ENCODE measurements at places on chromosomes 7 and 10.

- DNase-seq, result no peak
Observed at GRCh38 chr10:49165259-49165658, 22.9 kb downstream of the TMEM273 start.

DNA sequence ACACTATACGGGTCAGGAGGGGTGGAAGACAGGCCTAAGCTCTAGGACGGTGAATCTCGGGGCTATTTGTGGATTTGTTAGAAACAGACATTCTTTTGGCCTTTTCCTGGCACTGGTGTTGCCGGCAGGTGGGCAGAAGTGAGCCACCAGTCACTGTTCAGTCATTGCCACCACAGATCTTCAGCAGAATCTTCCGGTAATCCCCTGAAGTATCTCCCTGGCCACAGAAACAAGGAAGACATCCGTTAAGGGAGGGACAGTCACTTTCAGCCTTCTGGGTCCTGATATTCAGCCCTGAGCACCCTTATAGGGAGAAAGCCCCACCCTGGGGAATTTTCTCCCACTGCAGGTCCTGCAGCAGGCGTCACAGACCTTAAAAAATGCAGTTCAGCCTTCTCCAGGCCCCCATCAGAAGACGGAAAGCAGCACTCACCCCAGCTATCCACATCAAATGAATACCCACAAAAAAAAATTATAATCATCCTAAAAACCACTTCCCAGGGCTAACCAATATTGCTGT lies 23.2 kb downstream of the PLAC9 start:
- no peak for DNase-seq

GRCh38 chr10:37754538-37755323 lies 102.7 kb downstream of the ZNF248 start:
- DNase-seq, result no peak

GRCh38 chr10:114920459-114920858 lies 17.5 kb upstream of the TRUB1 start:
- no peak for DNase-seq

- DNase-seq, result no peak
Observed at GRCh38 chr10:46558392-46559185, 2.1 kb upstream of the GPRIN2 start.

- DNase-seq, result no peak
Observed at GRCh38 chr7:55374213-55374612, 9.1 kb downstream of the LANCL2 start.

GRCh38 chr7:158452331-158452730 lies 135.3 kb downstream of the PTPRN2 start:
- DNase-seq, result no peak

DNA sequence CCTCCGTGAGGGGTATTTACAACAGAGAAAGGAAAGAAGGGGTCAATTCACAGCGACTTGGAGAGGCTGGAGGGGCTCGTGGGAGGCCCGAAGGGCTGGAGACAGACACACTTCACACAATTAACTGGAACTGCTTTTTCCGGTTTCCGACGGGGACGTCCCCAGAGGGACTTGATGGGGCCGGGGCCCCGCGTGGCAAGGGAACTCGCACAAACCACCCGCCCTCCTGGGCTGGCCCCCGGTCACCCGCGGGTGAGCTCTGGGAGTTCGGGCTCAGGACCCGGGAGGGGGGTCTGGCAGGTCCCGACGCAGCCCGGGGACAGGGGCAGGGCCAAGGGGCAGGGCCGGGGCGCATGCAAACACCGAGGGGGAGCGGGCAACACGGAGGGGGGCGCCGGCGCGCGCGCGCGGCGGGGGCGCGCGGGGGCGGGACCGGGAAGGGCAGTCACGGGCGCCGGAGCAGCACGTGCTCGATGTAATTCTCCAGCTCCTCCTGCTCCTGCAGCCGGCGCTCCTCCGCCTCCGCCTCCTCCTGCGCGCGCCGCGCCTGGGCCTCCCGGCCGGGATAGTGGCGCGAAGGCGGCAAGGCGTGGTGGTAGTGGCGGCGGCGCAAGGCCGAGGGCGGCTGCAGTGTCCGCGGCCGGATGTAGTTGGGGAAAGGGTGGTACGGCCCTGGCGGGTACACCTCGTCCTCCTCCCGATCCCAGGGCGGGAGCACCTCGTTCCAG lies 2.7 kb downstream of the VGF start:
- no peak for DNase-seq

GRCh38 chr10:29099001-29099400 lies 189.9 kb upstream of the LYZL1 start:
- no peak for DNase-seq

GRCh38 chr10:131735577-131735976 lies 165.2 kb upstream of the PPP2R2D start:
- no peak for DNase-seq

- DNase-seq, result peak; percentile 79
Observed at GRCh38 chr10:119542988-119543813, 682 bp upstream of the RGS10 start.

GRCh38 chr7:37784015-37784414 lies 64.4 kb upstream of the NME8 start:
- no peak for DNase-seq

DNA sequence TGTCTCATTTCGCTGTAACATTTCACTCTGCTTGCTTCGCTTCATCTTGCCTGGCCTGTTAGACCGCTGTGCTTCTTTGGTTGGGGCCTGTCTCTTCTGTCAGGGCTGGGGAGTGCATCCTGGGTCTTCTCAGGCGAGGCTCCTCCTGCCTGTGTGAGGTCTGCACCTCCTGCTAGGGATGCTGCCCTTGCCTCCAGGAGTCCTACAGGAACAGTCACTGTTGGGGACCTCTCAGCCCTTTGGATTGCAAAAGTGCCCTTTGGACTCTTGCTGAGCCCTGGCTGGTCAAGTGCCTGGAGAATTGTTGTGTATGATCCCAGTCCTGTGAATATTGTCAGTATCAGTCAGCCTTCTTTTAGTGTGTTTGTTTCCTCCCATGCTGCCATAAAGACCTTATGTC lies 84.1 kb downstream of the MDFIC start:
- DNase-seq, result no peak

DNA sequence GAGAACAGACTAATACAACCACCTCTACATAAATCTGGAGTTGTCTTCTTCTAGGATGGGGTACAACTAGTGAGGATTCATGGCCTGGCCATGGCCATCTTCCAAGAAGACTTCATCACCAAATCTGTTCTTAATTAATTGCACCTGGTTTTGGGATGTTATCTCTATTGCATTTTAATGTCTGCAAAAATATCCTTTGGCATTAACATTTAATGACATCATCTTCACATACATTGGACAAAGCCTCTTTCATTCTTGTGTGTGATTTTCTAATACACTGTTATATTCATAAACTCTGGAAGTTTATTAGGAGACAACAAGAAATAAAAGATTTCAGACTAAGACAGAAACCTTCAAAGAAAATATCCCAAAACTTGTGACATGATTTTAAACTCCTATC lies 124.2 kb upstream of the ABCB5 start:
- no peak for DNase-seq

- DNase-seq, result no peak
Observed at GRCh38 chr10:6202098-6202683, 541 bp upstream of the PFKFB3 start.

- DNase-seq, result no peak
Observed at GRCh38 chr10:36504758-36505157, 620.6 kb upstream of the ANKRD30A start.

- DNase-seq, result no peak
Observed at GRCh38 chr7:96304573-96304972, 17.3 kb downstream of the SLC25A13 start.

DNA sequence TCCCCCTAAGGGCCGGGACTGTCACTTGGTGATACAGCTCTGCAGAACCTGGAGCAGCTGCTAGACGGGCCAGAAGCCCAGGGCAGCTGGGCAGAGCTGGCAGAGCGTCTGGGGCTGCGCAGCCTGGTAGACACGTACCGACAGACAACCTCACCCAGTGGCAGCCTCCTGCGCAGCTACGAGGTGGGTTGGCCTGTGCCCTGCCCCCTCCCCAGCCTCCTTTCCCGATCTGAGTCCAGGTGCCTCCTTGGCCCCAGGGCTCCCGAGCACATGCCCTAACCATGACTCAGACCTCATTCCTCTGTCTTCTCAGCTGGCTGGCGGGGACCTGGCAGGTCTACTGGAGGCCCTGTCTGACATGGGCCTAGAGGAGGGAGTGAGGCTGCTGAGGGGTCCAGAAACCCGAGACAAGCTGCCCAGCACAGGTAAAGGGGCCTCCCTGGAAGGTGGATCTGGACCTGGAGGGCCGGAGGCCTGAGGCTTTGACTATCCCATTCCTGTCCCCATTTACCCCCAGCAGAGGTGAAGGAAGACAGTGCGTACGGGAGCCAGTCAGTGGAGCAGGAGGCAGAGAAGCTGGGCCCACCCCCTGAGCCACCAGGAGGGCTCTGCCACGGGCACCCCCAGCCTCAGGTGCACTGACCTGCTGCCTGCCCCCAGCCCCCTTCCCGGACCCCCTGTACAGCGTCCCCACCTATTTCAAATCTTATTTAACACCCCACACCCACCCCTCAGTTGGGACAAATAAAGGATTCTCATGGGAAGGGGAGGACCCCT lies 6.4 kb downstream of the NFKB2 start:
- no peak for DNase-seq

DNA sequence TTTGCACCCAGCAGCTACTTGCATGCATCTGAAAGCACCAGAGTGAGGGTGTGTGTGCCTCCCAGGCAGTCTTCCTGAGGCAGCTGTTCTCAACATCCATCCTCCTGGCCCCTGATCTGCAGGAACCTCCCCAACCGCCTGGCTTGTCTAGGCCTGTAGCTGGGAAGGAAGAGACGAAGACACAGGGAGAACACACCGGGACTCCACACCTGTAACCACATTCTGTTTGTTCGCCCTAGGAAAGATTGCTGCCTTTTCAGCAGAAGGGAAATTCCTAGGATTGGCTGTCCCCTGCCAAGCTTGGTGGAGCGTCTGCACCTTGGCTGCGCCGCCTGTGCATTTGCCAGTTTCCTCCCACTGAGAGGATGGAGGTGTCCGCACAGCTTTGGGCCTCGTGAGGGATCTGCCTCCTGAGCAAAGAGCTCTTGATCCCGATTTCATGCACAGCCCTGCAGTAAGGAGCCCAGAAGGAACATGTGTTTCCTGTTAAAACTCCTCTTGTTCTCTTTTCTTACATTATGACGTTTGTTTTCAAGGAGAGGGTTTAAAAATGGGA lies 154.6 kb downstream of the TPST1 start:
- DNase-seq, result peak; percentile 10

DNA sequence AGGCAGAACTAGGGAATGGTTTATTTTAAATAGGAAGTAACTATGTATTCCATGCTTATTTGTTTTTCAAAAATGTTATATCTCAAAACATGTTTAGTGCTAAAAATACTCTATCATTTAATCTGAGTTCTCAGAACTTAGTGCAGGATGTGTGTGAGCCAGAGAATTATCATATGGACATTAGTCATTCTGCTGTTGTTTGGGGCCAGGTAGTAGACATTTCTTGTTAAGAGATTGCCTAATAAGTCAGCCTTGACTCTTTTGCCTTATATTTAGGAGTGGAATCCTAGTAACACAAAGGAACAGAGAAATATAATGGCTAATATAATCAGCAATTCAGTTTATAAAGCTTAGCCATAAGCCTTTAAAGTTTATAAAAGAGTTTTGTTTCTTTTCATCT lies 149.8 kb downstream of the CCSER2 start:
- DNase-seq, result no peak

- no peak for DNase-seq
Observed at GRCh38 chr7:43118313-43118712, 5.9 kb downstream of the HECW1 start.

DNA sequence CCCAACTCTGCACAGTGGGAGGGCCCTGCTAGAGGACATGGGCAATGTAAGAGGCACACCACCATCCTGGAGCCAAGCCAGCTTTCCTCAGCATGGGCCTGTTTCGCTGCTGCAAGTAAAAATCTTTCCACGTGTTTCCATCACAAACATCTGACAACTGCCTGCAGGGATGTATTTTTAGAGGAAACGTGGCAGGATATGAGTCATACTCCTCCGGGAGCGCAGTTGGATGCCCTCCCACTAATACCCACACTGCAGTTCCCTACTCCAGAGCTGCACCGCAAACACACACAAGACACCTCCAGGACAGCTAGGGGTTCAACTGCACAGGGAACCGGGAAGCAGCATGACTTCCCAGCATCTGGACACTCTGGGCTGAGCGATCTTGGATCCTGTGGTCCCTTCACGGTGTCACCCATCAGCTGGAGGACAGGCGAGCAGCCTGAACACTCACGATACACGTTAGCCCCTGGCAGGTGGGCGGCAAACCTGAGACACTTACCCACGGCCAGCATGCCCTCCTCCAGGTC lies 26.1 kb downstream of the PLAC9 start:
- peak; percentile 61 for DNase-seq

DNA sequence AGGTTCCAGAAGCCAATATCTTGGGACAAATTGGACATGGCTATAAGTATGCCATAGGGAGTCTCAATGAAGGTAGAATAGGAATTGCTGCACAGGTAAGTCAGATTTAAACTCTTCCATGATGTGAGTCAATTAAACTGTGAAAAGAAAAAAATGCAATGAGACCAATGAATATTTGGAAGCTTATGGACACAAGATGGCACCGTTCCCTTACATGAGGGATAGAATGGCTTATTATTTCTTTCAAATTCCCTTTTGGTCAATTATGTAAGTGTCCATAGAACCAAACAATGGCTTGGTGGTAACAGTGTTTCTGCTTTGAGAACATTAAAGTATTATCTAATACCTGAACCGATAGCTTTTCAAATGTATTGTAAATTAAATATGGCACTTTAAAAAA lies 35.6 kb downstream of the ACADSB start:
- DNase-seq, result no peak

- DNase-seq, result no peak
Observed at GRCh38 chr7:101550641-101551541, 78.2 kb downstream of the MYL10 start.

- DNase-seq, result peak; percentile 94
Observed at GRCh38 chr10:103800789-103801540, 54.4 kb downstream of the SH3PXD2A start.

DNA sequence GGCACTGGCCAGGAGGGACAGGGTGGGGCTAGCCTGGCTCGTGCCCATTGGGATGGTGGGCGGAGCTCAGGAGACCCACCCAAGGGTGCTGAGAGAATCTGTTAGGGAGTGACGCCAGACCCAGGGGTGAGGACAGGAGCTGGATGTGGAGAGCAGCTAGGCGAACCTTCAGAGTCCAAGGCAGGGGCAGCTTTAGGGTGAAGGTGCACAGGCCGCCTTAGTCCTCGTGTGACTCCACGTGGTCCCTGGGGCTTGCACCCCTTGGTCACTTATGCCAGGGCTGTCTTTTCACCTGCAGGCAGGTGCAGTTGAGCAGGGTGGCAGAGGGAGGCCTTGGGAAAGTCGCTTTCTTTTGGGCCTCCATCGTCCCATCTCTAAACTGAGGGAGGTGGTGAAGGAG lies 4.3 kb downstream of the RAMP3 start:
- no peak for DNase-seq

GRCh38 chr10:48572414-48572813 lies 32.5 kb downstream of the ARHGAP22 start:
- no peak for DNase-seq

GRCh38 chr10:42926843-42927242 lies 144.2 kb downstream of the BMS1 start:
- DNase-seq, result no peak

- DNase-seq, result peak; percentile 79
Observed at GRCh38 chr7:39700932-39701331, 77.6 kb downstream of the RALA start.
